Cerebellum (tissue), 4 donors: ENCODE measurements at places on chromosomes 16 and 17. TPM values are rescaled to one million over a fixed set of nuclear protein-coding genes. Genes with fewer than 3 reads are reported as not detected.

DNA sequence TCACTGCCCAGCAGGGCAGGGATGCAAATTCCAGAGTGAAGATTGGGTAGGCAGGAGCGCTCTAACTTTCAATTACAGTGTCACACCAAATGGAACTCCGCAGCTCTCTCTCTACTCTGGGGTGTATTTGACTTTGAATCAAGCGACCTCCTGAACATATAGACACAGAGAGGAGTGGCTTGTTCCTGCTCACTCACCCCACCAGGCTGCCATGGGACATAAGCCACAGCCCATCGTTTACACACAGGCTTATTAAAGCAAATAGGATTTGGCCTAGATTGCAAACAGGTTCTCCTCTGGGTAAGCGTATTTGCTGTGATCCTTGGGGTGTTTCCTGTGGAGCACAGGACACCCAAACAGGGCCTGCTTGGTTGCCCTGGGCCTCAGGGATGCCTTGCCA, 281.6 kb upstream of the CCL2 start:
- DNase-seq = no peak

DNA sequence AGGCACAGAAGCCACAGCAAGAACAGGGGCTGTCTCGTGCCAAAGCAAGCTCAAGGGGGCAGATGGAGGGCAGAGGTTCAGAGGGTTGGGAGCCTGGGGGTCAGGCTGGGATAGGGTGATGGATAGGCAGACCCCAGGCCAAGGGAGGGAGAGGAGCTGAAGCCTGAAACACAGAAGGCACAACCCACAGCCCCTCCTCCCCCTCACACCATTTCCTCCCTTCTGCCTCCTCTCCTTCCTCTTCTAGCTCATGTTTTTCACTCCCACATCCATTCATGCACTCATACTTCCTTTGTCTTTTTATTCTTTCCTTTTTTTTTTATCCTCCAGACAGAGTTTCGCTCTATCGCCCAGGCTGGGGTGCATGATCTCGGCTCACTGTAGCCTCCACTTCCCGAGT, 61.1 kb downstream of the SOCS1 start:
- no peak for DNase-seq

The DLX4 gene
- total RNA-seq = not detected

The APOBR gene
- 0.09 TPM for total RNA-seq

The TP53TG3C gene
- total RNA-seq = not detected

DNA sequence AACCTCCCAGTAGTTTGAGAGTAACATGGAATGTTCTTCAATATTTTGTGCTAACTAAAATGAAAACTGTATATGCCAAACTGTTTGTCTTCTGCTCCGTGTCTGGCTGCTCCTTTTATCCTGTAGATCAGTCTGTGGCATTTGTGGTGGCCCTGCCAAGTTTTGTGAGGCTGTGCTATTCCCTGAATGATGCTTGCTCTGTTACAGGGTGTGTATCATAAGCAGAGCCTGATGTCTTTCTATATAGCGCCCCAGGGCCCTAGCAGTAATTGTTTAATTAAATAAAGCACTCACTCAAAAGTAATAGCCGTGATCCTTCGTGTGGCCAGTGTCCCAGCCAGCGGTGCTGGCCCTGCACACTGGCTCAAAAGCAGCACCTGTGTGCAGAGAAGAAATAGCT, 27.8 kb upstream of the NAT9 start:
- no peak for DNase-seq

The TBC1D3K gene
- total RNA-seq = not detected
